Stimulated activated CD8-positive, alpha-beta memory T cell treated with anti-CD3 and anti-CD28 coated beads, Interleukin-4, amount 100 ng/mL, for 1 hour (primary cell): ENCODE measurements at places on chromosomes 2 and 18.

- no peak for DNase-seq
These were observed 33.7 kb downstream of the CTIF start for GRCh38 chr18:48572402-48573126.

DNA sequence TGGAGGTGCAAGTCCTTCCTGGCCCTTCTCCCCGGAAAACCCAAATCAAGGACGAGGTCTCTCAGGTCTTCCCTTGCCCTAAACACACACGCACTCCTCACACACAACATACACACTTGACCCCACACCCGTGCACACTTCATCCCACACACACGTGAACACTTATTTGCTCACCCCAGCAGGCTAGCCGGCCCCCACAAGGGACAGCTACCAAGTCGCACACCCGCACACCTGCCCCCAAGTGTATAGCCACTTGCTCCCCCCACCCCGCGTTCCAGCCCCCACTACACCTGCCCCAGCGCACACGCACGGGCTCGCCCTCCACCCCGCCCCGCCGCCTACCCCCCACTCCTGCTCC lies 359 bp downstream of the TGFBRAP1 start:
- no peak for DNase-seq

GRCh38 chr2:66498289-66498975 lies 63.5 kb downstream of the MEIS1 start:
- DNase-seq = no peak

GRCh38 chr2:198008230-198008629 lies 203.8 kb downstream of the PLCL1 start:
- DNase-seq = no peak

DNA sequence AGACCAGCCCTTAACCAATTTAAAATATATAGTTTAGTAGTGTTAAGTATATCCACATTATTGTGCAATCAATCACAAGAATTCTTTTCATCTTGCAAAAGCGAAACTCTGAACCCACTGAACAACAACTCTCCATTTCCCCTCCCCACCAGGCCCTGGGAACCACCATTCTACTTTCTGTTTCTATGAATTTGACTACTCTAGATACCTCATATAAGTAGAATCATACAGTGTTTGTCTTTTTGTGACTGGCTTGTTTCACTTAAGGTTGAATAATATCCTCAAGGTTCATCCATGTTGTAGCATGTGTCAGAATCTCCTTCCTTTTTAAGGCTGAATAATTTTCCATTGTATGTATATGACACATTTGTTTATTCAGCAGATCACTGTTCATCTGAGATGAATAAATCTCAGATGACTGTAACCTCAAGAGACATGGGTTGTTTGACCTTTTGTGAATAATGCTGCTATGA lies 8.1 kb upstream of the SOS1 start:
- peak; percentile 29 for DNase-seq

DNA sequence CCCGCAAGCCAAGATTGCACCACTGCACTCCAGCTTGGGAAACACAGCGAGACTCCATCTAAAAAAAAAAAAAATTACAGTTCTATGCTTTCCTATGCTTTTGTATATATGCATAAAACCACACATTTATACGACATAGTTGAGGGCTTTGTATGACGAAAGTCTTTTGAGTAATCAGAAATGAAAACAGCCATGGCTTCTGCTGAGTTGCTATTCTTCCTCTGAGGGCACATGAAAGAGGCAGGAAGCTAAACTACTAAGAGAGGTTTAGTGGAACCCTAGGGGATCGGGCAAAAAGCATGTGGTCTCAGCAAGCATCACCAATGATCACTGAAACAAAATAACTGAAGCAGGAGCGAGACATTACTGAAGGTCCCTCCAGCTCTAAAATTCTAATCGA lies 99.6 kb downstream of the ZAP70 start:
- no peak for DNase-seq

- DNase-seq = no peak
These were observed 529.1 kb upstream of the MEX3C start for GRCh38 chr18:51726614-51727013.

- no peak for DNase-seq
These were observed 658.7 kb upstream of the LINC00305 start for GRCh38 chr18:64807560-64807959.

GRCh38 chr2:81576713-81577112 lies 1272.2 kb upstream of the LRRTM1 start:
- DNase-seq = no peak

GRCh38 chr18:7987284-7987976 lies 420.3 kb downstream of the PTPRM start:
- DNase-seq = no peak

- no peak for DNase-seq
These were observed 19.0 kb downstream of the RND3 start for GRCh38 chr2:150468350-150468960.

DNA sequence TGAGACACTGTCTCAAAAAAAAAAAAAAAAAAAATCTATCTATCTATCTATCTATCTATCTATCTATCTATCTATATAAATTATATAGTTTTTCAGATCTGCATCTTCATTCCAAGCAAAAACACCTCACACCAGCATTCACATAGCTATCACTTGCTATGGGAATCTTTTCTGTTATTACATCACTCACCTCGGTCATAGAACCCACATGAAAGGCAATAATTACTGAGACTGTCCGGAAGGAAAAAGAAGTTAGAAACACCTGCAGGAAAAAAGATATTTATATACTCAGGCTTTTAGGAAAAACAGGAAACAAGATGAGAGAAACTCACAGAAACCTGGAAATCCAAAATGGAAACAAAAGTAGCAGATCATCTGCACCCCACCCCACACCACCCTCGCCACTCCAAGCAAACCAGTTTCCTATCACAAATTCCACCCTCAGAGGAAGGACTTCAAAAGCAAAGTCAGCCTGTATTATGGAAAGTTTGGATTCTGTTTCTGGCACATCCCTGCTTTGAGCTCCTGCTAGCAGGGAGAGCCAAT lies 21.9 kb upstream of the CCDC141 start:
- no peak for DNase-seq

GRCh38 chr2:1450915-1451314 lies 37.7 kb downstream of the TPO start:
- DNase-seq = no peak
